Fibroblast of mammary gland (primary cell): ENCODE measurements at places on chromosomes 2 and 18.

- no peak for DNase-seq
Observed at GRCh38 chr18:55314615-55315237, 273.3 kb downstream of the TCF4 start.

GRCh38 chr2:202025816-202026215 is 7.8 kb upstream of the FZD7 start:
- DNase-seq = no peak

- no peak for DNase-seq
Observed at GRCh38 chr2:2950403-2950952, 427.1 kb downstream of the EIPR1 start.

DNA sequence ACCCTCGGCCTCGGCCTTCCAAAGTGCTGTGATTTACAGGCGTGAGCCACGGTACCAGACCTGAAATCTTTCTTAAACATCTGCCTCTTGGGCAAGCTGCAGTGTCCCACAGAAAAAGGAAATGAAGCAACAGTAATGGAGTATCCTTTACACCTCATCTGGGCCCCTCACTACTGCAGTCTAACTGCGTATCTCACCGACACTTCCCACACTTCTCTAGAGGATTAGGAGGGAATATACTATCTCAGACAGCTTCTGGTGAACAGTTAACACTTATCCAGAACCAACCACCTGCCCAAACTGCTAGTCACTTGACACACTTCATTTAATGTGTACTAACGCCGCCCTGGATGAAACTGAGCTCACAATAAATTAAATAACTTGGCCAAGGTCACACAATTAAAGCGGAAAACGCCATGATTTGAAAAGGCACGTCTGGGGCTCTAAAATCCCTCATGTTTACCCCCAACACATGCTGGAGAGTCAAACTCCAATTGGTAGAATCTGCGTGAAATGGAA is 993 bp downstream of the COX7A2L start:
- DNase-seq = peak; percentile 66

DNA sequence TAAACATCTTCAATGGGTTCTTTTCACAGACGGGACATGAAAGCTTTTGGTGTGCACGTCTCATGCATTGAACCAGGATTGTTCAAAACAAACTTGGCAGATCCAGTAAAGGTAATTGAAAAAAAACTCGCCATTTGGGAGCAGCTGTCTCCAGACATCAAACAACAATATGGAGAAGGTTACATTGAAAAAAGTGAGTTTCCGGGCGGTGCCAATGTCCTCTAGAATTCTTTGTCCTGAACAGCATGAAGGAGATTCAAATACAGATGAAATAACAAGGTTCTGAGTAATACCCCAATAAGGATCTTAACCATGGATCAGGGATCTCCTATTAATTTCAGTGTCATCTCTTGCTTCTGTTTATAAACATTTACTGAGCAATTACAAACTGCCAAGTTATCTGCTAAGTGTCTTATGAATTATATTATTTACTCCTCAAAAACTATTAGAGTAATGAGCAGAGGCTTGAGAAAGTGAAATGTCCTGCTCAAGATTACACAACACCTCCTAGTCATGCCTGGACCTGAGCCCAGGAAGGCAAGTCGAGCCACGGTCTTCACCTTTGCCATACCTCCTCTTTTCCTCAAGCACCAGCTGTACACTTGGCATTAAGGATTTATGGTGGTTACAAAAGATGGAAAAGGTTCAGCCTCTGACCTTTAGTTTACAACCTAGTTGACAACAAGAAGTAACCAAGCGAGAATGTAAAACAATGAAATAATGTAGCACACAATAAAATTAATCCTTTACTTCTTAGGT is 22.6 kb downstream of the DHRS9 start:
- peak; percentile 86 for DNase-seq

DNA sequence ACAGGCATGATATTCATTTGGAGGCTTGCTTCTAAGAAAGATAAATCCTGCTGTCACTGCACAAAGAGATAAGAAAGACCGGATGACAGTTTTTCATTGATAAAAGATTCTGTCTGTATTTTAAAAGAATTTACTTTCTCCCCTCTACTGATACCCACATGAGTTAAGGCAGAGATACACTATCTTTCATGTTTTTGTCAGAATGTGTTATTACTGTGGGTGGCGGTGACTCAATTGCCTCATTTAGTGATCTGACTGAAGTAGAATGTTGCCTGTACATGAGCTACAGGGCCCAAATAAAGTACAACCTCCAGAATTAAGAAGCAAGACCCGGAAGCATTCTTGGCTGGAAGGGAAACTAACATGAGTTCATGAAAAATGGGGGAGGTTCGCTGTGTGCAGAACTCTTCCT is 480.0 kb downstream of the SLC4A3 start:
- DNase-seq = no peak

- no peak for DNase-seq
Observed at GRCh38 chr2:45676088-45676487, 24.6 kb downstream of the PRKCE start.

- no peak for DNase-seq
Observed at GRCh38 chr2:105773568-105773967, 28.9 kb downstream of the NCK2 start.

DNA sequence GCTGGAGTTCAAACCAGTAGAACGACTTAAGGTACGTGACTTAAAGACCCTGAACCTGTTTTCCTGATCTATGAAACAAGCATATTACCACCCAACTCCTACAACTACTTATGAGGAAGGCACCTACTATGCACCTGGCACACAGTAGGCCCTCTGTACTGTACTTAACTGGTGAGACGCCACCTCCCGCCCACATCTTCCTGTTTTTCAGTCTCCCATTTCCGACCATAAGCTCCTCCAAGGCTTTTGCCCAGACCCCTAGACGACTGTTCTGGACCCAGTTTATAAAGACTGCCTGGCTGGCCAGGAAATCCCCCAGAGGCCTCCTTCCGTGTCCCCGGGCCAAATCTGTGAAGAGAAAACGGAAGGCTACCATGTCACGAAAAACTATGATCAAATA is 1.5 kb downstream of the GALNT14 start:
- no peak for DNase-seq

GRCh38 chr2:218082586-218083351 is 13.7 kb downstream of the RUFY4 start:
- no peak for DNase-seq

- peak; percentile 28 for DNase-seq
Observed at GRCh38 chr2:99648178-99648844, 158.5 kb upstream of the REV1 start.

DNA sequence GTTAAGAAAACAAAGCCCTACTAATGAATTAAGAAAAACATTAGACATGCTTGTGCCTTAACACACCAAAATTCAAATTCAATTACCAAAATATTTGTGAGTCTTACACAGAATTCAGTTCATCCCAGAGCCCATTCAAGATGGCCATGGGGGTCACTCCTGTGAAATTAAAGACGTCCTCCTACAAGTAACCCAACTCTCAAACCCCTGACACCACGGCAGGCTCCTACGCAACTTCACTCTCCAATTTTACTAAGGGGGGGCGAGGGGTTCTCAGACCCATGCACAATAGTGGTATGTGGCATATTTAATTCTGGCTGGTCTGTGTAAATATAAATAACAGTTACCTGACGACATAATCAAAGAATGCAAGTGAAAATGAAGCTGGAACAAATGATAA is 5.0 kb downstream of the ZNF516 start:
- DNase-seq = no peak

DNA sequence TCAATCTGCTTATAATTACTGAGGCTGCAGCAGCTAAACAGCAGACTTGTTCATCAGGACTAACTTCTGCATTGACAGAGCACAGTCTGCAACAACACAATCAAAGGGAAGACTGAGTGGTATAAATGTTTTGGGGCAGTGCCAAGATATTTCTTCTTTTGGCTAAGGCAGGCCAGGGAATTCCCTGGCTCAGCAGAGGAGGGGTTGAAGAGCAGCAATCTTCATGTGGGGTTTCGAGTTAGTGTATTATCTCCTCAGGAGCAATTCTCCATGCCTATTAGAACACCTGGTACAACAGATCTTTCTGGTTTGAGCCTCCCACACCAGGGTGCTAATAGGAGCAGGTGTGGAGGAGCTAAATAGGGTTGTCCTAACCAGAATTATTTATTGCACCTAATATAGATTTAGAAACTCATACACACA is 103.0 kb upstream of the STK17B start:
- peak; percentile 66 for DNase-seq

DNA sequence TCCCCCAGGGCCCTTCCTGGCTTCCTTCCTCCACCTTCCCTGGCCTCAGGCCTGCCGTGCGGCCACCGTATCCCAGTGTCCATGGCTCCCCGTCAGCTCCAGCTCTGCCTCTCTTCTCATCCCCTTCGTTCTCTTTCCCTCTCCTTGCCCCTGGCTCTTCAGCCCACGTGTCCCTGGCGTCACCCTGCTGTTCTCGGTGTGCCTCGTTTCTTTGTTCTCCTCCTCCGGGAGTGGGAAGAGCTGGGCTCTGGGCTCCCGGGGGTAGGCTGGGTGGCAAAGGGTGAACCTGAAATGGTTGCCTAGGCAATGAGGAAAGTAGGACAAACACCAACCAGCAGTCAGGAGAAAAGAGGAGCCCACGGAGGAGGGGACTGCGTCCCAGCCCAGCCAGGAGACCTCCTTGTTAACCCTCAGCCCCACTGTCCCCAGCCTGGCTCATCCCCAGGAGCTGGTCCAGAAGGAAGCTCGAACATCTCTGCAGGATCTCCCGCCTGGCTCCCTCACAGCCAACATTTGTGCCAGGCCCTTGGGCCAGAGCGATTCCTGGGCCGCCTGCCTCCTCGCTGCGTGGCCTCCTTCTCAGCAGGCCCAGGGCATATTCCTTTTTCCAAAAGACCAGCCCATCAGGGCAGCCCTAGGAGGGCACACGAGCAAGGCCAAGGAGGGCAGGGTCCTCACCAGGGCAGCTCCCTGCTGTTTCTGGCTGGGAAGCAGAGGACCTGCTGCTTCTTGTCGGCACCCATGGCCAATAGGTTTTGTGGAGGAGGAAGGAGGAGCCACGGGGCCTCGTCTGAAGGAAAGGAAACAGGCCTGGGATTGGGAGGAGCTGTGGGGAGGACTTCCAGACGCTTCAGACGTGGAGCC is 30.9 kb upstream of the DNMT3A start:
- no peak for DNase-seq

GRCh38 chr2:71797035-71797810 is 343.9 kb downstream of the DYSF start:
- DNase-seq = no peak

DNA sequence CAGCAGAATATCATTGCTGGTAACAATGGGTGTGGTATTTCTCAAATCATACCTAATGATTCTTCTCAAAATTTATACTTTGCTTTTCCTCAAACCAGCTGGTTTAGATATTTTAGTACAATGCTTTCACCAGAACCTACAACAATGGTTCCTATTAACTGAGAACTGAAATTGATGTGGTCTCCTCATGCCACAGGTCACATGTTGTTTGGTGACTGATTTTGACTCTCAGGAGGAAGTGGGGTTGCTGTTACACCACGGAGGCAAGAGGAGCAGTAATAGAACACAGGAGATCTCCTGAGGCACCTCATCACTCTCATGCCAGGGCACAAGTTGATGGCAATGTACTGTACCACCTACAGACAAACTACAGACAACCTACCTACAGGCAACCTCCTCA is 3.0 kb upstream of the CEP68 start:
- DNase-seq = no peak
